ENCODE measurements at places on chromosomes 13 and 19. TPM values are rescaled to one million over a fixed set of nuclear protein-coding genes. Genes with fewer than 3 reads are reported as not detected.

The NPHS1 gene
- total RNA-seq, result not detected

The FARSA gene
- 60.6 TPM for total RNA-seq

The CEACAM8 gene
- total RNA-seq, result not detected

The RFX2 gene
- 46.2 TPM for total RNA-seq

All from suprapubic skin (tissue), 4 donors.